ENCODE measurements at places on chromosomes 4 and X.
A peak's percentile ranks its signal among the peaks of the same experiment; 100 is the strongest.

DNA sequence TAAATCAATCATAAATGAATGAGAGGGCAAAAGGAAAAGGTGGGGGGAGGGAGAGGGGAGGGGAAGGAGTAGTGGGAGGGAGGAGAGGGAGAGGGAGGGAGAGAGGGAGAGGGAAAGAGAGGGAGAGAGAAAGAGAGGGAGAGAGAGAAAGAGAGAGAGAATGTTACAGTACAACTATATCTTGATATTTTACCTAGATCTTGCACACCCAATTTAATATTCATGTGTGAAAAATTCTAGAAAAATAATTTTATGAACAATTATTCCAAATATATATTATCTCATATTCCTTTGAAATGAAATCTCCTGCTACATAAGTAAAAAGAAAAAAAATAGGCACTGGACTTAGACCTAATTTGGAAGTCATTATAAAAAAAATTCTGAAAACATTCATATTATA, 120.0 kb downstream of the SCLT1 start:
- no peak for DNase-seq

DNA sequence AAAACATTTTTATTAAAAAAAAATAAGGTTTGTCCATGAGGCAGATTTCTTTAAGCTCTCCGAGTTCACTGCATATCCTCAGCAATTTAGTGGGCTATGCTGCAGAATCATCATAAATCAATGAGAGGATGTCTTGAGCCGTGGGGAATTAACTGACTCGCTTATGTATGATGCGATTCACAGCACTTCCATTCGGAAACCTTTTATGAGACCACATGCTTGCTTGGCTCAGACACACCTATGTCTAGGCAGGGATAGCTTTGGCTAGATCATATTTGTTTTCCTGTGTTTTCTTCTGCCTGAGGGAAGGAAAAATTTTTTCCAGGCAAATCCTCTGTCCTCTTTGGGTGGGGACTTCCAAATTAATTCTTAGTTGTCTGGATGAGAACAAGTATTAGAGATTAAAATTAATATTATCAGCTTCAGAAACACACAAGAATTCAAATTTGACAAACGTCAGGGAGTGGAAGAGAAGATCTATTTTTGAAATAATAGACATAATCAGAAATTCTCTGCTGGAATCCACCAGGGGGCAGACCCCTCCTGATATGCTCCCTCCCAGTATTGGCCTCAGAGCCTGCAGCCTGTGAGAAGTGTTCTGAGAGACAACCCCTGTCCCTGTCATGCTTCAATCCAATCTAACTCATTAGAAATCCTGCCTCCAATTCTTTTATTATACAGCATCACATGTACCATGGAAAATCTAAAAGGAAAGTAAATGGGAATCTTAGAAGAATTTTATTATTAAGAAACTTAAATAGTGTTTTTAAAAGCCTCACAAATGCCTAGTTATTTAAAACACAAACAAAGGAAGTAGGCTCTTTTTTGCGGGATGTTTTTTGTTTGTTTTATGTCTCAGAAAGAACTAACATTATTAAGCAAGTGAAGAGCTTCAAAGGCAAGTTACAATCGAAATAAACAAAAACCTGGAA, 345.1 kb upstream of the TACR3 start:
- peak; percentile 38 for DNase-seq

- DNase-seq = no peak
These were observed 26.7 kb downstream of the HPGD start for GRCh38 chr4:174495626-174496025.

- no peak for DNase-seq
These were observed 54.6 kb downstream of the RELL1 start for GRCh38 chr4:37631551-37631950.

GRCh38 chr4:27187786-27188185, 327.1 kb downstream of the STIM2 start:
- no peak for DNase-seq

GRCh38 chrX:3717742-3718420, 4.4 kb upstream of the PRKX start:
- no peak for DNase-seq

DNA sequence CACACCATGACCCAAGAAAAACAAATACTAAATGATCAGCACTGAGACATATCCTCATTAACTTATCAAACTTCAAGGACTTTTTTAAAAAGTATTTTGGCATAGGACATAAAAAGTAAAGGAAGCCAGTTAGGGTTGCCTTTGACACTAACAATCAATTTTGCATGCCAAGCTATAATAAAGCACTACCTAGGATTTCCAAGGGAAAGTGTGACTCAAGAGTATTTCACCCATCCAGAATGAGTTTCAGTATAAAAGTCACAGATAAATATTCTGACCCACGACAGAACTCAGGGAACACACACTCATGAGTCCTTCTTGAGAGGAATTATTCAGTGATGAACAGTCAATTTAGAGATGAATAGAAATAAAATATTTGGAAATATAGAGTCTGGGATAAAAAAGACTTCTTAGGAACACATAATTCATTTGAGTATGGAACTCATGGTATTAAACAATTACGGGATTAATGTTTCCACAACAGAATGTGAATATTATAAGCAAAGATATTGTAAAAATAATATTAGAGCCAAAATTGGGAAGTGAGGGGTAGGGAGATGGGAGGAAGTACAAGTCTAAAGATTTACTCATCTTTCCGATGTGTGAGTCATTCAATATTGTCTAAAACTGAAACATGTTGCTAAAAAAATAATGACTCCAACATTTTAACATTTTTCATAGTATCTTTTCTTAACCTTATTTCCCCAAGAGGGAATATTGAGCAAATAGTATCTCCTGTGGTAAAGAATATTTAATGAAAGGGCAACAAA, 143.5 kb upstream of the LNX1 start:
- DNase-seq = no peak

DNA sequence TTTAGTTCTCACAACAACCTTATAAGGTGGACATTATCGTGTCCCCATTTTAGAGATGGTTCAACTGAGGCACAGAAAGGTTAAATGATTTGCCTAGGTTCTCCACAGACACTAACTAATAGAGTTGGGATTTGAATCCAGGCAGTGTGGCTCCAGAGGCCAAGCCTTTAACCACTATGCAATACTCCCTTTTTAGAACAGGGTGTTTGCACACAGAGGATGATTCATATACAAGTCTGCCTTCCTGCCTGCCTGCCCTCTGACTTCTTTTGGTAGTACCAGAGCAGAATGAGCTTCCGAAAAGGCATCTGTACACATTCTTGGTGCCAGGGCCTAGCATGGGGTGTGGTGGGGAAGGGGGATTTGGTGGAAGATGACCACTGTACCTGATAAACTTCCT, 150.8 kb upstream of the ARHGEF9 start:
- DNase-seq = no peak

GRCh38 chr4:8324640-8325239, 55.2 kb downstream of the HTRA3 start:
- DNase-seq = no peak

GRCh38 chr4:78056265-78057129, 626 bp upstream of the FRAS1 start:
- DNase-seq = peak; percentile 91

DNA sequence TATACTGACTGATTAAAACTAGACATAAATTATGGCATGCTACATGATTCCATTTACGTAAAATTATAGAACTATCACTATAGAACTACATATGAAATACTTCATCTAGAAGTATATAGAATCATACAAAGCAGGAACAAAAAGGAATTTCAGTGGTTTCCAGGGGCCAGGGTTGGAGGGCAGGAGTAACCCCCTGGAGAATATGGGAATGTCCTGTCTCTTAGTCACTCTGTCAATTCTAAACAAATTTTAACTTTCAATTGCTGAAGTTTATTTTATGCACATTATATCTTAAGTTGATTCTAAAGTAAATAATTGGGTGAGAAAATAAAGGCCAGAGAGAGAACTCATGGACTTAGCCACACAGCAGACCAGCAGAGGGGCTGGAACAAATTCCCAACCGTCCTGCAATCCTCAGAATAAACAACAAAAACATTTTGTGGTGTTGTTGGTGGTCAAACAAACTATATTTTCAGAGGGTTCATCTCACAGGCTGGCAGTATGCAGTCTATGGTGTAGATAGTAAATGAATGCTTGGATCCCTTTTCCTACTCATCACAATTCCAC, 476.9 kb upstream of the SLIT2 start:
- DNase-seq = no peak

DNA sequence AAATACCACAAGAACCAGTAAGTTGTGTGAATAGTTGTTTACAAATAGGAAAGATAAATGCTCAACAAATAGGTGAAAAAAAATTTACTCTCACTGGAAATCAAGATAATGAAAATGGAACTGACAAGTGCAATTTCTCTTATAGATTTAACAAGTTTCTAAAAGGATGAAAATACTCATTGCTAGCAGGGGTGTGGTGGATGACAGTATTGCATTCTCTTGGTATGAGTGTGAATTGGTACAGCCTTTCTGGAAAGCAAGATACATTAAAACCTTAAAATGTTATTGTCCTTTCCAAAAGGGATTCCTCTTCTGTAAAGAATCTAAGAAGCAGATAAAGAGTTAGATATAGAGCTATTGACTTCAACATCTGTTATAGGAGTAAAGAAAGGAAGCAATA, 240.0 kb upstream of the RPS6KA3 start:
- DNase-seq = no peak

DNA sequence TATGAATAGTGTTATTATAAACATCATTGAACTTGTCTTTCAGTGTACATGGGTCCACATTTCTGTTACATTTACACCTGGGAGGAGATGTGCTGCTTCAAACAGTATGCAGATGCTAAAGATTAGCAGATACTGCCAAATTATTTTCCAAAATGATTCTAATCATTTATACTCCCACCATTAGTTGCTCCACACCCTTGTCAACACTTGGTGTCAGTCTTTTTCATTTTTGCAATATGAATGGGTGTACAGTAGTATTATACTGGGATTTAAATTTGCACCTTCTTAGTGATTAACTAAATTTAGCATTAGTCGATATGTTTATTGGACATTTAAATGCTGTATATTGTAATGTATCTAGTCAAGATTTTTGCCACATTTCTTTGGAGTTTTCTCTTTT, 131.6 kb upstream of the GRID2 start:
- no peak for DNase-seq

- no peak for DNase-seq
These were observed 51.5 kb downstream of the PCGF3 start for GRCh38 chr4:757111-757510.

DNA sequence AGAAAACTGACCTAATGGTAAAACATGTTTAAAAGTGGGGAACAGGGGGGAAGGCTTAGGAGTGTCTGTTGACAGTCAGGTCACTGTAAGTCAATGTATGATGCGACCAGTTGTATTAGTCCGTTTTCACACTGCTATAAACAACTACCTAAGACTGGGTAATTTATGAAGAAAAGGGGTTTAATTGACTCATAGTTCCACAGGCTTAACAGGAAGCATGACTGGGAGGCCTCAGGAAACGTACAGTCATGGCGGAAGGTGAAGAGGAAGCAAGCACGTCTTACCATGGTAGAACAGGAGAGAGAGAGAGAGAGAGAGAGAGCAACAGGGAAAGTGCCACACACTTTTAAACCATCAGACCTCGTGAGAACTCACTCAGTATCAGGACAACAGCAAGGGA, 13.0 kb upstream of the PLAC1 start:
- no peak for DNase-seq

- DNase-seq = no peak
These were observed 23.7 kb downstream of the ELF4 start for GRCh38 chrX:130086447-130087206.

DNA sequence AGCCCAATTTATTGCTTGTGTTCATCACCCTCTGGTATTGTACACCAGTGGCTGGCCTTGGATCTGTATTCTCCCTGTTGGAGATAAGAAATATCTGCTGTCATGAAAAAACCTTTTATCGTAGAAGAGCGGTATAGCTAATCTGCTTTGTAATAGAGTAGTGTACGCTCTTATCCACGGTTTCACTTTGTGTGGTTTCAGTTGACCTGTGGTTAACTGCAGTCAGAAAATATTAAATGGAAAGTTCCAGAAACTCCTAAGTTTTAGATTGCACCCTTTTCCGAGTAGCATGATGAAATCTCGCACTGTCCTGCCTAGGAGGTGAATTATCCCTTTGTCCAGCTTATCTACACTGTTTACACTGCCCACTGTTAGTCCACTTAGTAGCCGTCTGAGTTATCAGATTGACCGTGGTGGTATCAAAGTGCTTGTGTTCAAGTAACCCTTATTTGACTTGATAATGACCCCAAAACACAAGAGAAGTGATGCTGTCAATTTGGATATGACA, 42.4 kb downstream of the KDM6A start:
- no peak for DNase-seq

- DNase-seq = no peak
These were observed 432.0 kb downstream of the GLUD2 start for GRCh38 chrX:121479406-121479805.

- DNase-seq = no peak
These were observed 28.8 kb downstream of the CCNI start for GRCh38 chr4:77047037-77047436.

DNA sequence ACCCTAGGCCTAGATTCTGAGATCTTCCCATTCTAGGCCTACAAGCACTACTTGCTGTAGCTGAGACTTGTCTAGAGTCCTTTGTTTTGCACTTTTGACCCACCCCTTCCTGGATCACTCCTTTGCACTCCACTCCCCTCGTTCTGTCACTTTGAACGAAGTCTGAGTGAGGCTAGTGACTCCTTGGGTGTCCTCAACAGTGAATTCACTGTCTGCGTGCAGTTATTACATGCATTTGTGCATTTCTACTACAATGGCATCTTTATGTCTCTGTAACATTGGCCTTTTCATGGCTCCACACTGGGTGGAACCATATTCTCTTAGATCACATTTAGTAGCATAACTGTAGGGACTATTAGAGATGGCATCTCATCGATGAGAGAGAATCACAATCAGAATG, 50.5 kb downstream of the OCRL start:
- no peak for DNase-seq

DNA sequence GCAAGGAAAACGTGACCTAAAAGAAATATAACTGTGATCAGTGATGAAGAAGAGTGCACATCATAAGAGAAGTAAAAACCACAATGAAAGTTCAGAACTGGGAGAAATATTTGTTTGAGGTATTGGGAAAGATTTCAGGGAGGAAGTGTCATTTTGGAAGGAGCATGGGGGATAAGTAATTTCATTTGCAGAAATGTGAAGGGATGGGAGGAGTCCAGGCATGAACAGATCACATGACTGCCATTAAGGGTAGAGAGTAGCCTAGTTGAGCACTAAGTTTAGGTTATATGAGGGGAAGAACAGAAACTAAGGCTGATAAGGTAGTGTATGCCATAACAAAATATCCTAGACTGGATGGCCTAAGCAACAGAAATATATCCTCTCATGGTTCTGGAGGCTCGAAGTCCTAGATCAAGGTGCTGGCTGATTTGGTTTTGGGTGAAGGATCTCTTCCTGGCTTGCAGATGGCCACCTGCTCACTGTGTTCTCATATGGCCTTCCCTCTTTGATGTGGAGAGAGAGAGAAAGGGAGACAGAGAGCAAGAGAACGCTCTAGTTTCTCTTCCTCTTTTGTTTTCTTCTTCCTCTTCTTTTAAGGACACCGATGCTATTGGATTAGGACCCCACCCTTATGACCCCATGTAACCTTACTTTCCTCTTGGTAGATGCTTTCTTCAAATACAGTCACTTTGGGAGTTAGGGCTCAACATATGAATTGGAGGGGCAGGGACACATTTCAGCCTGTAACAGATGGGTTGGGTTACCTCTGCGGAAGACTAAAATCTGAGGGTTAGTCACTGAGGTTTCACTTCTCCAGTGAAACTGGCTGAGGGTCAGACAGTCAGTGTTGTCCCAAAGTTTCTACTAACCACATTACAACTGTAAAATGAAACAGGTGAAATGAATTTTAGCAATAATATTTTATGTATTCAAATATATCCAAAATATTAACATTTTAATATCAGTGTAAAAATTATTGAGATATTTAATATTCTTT, 77.9 kb downstream of the EGF start:
- DNase-seq = no peak

Measured in NCI-H345 (cell line).